ENCODE measurements at places on chromosomes 5 and 9.

DNA sequence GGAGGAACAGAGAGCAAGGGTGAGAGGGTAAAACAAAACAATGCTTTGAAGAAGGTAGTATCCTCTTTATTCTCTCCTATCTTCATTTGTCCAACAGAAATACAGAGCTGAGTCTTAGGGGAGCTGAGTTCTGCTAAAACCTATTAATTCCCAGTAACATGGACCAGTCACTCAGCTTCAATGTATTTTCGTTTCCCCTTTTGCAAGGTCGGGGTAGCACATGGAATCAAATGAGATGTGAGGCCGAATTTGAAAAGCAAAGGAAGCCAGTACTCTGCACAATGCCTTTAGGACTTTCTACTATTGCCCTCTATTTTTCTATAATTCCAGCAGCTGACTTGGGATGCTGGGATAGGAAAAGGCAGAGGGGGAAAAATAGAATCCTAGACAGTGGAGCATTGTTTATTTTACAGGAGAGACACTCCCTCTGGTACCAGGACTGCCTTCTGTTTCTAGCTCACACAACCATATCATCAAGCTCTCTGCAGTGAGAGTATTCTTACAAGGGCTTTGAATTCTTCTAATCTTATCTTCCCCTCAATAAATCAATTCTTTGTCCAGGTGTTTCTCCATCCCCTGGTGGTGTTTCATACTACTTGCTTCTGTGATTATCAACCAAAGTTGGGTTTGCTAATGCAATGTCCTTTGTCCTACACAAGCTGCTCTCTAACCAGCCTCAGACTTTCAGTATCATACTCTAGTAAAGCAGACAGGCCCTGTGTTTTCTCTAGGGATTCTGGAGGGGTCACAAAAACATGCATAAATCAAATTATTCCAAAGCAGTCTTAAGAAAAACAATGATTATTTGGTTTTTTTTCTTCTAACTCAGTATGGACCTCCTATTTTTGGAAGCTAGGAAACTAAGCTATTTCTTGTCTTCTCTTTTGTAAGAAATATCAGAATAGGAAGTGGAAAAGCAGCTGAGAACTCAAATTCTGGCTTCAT is 341.5 kb downstream of the OSTF1 start:
- no peaks in the 10 kb centered on the region for H3K27me3 ChIP-seq
- no peak overlapping the region for H3K4me3 ChIP-seq
- H3K36me3 ChIP-seq = no peaks in the 10 kb centered on the region
- DNase-seq = no peak

GRCh38 chr5:140628711-140629110 is 4.3 kb downstream of the CD14 start:
- H3K36me3 ChIP-seq = no peaks in the 10 kb centered on the region
- H3K27ac ChIP-seq = no peak overlapping the region
- no peak for DNase-seq
- H3K4me1 ChIP-seq = peaks cover 10% of the 10 kb centered on the region
- no peaks in the 10 kb centered on the region for H3K27me3 ChIP-seq

DNA sequence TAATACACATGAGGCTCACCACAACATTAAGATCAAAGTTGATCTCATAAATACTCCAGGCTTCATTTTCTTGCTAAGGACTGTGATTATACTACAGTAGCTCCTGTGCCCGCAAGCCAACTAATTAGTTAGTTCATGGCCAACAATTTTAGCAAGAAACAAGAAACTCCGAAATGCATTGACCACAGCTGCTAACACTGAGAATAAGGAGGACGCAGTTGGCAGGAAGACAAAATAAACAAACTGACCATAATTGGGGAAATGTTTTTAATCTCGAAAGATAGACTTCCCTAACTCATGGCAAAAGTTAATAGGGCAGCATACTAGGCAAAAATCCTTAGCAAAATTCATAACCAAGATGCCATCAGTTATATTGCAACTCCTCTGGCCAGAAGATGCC is 115.5 kb upstream of the SPEF2 start:
- H3K4me1 ChIP-seq = no peaks in the 10 kb centered on the region
- H3K36me3 ChIP-seq = no peaks in the 10 kb centered on the region
- H3K27ac ChIP-seq = no peak overlapping the region

DNA sequence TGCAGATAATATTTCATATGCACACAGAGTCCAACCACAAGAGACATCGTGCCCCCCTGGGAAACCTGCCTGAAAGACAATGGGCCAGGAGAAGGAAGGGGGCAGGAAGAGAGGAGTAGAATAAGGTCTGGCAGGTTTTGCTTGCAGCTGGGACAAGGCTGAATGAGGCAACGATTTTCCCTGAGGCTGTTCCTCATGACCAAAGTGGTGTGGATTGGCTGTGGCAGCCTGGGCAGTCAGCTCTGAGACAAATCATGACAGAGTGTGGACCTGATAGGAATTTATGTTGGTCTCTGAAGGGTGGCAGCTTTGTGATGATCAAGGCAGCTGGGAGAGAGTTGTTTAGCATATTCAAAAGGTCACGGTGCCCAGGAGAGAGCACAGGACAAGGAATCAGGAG is 119.3 kb downstream of the NMUR2 start:
- H3K27me3 ChIP-seq = no peaks in the 10 kb centered on the region
- H3K36me3 ChIP-seq = no peaks in the 10 kb centered on the region
- H3K4me3 ChIP-seq = no peak overlapping the region
- H3K27ac ChIP-seq = no peak overlapping the region
- H3K4me1 ChIP-seq = no peaks in the 10 kb centered on the region
- no peak for DNase-seq

DNA sequence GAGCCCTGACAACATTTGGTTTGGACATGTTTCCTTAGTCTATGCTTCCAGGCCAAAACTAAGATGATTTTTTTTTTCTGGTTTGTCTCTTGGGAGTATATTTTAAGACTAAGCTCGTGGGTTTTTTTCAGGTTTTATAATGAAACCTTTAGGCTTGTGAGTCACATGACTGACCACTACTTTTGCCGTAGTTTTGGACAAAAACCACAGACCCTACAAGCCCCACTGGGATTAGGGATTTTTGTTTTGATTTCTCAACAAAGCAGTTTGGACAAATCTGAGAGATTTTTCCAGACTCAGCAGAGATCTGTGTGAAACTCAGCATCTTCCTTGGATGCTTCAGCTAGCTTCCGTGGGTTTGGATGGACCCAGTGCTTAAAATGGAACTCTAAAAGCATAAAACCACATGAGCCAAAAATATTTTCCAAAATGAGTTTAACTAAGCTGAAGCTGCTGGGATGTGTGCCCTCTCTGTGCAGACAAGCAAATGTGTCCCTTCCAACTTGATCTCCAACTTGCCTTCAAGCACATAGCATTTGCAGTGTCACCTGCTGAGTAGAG is 70.3 kb upstream of the SMIM15 start:
- no peak overlapping the region for H3K4me3 ChIP-seq
- H3K36me3 ChIP-seq = no peaks in the 10 kb centered on the region
- no peak for DNase-seq
- H3K27me3 ChIP-seq = no peaks in the 10 kb centered on the region

- no peak overlapping the region for H3K4me3 ChIP-seq
- H3K27ac ChIP-seq = no peak overlapping the region
- H3K4me1 ChIP-seq = no peaks in the 10 kb centered on the region
- no peak for DNase-seq
- H3K27me3 ChIP-seq = no peaks in the 10 kb centered on the region
These were observed 5.5 kb upstream of the MATR3 start for GRCh38 chr5:139287890-139288635.

DNA sequence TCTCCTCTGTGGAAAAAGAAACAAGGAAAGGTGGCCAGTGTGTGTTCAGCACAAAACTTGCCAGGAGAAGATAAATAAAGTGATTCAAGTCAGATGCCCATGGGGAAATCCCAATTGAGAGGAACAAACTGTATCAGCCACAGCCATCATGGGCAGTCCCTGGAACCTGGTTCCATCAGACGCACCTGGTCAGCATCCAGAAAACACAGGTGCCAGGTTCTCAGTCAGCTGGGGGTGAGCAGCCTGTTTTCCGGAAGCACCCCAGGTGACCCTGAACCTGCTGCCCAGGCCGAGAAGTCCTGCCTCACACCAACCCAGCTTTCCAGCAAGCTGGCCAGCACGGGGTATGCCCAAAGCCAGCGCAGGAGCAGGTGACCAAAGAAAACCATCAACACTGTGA is 30.5 kb downstream of the PTCH1 start:
- no peak for DNase-seq
- H3K4me3 ChIP-seq = no peak overlapping the region
- no peaks in the 10 kb centered on the region for H3K4me1 ChIP-seq
- no peaks in the 10 kb centered on the region for H3K36me3 ChIP-seq

- peaks cover 14% of the 10 kb centered on the region for H3K4me1 ChIP-seq
- H3K27ac ChIP-seq = no peak overlapping the region
- no peaks in the 10 kb centered on the region for H3K36me3 ChIP-seq
These were observed 48.4 kb downstream of the C9orf50 start for GRCh38 chr9:129572517-129572916.

Data from effector memory CD4-positive, alpha-beta T cell (primary cell).